ENCODE measurements at places on chromosomes 5 and 9.

DNA sequence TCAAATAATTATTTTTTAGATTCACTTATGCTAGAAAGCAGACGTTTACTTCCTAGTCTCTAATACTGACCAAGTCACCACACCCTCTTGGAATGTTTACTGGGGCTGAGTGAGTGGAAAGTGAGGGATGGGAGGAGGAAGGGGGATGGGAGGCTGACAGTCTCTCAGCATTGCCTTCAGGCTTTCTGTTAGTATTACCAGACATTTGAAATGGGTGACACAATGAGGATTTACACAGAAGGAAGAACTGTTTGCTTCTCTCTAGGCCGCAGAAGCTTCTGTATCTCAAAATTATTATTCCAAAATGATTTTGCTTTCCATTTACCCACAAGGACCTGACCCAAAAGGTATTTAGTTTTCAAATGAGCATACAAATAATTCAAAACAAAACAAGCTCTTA, 232.8 kb upstream of the ZNF608 start:
- no peak for DNase-seq

DNA sequence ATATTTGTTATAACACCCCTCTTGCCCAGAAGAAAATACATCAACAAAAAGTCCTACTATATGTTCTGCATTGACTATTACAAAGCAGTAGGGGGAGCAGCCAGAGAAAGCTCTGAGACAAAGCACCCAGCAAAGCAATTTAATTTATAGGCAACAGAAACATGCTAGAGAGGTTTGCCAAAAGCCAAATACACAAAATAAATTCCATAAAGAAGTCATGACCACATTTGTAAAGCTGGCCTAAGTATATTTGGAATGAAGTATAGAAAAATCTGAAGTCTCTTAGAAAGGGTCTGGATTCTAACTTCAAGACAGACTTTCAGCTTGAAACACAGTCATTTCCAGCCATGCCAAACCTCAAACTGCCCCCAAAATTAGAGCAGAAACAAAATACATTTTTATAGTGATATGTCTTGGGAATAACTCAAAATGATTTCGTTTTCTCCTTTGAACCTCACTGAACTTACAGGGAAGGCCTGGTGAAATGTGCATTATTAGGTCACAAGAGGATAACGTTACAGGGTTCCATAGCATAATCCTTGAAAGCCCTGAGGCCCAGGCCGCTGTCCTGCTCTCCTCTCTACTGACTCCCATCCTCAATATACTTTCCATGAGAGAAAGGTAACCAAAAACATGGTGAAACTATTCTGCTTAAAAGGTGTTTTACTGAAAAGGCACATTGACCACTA, 451.8 kb downstream of the RAB3C start:
- no peak for DNase-seq

DNA sequence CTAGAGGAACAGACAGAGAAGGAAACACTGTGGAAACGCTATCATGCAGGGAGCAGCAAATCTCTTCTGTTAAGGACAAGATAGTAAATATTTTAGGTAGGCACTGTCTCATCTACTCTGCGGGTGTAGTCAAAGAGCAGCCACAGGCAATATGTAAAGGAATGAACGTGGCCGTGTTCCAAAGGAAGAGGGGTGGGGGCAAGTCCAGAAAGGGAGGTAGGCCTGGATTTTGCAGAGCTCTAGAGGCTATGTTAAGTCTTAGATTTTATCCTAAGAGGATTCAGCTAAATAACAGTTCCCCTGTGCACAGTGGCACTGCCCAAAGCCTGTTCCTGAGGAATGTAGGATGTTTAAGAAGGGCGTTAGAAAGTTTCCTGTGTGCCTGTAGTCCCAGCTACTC, 161.6 kb downstream of the ACTL7B start:
- no peak for DNase-seq

DNA sequence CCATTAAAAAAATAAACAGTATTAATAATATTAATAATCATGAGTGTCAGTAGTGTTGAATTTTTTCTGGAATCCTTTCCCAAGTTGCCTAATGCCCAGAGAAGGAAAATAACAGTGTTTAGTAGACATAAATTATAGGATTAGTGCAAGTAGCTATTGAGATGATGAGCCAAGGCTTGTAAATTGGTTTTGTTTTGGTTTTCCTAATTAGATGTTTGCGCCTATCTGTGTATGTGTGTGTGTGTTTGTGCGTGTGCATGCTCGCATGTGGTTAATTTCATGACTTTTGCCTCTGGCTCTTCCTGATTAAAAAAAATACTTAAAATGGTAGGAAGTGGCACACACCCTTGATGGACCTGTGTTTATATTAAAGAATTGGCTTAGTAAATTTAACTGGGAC, 55.4 kb downstream of the FXN start:
- DNase-seq: no peak

- no peak for DNase-seq
Observed at GRCh38 chr5:40688996-40689395, 9.3 kb downstream of the PTGER4 start.

- DNase-seq: no peak
Observed at GRCh38 chr5:133895979-133896845, 72.2 kb downstream of the C5orf15 start.

DNA sequence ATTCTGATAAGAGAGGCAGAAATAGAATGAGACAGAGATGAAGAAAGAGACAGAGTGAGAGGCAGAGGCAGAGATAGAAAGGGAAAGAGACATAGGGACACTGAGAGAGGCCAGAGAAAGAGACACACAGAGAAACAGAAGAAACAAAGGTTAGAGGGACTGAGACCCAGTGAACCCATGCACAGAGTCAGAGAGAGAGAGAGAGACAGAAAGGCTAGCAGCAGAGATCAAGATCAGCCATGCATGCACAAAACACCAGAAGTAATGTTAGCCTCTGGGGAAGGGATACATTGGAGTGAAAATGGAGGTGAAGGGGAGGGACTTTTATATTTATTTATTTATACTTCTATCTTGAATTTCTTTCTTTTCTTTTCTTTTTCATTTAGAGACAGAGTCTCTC, 14.1 kb upstream of the SPARC start:
- DNase-seq: no peak

DNA sequence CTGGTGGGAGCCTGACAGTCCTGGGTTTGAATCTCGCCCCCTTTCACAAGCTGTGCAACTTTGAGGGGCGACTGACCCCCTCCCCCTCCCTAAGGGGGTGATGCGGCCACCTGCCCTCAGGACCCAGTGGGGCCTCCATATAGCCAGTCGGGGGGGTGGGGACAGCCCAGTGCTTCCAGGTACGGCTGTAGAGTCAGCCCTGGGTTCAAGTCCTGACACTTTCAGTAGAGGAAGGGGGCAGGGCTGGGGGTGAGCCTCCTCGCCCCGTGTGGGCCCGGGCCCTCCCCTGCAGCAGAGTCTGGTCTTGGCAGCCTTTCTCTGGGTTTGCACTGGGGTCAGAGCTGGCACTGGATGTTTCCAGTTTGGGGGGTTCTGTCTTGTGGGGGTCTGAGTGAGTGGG, 216.3 kb downstream of the C9orf50 start:
- DNase-seq: no peak

DNA sequence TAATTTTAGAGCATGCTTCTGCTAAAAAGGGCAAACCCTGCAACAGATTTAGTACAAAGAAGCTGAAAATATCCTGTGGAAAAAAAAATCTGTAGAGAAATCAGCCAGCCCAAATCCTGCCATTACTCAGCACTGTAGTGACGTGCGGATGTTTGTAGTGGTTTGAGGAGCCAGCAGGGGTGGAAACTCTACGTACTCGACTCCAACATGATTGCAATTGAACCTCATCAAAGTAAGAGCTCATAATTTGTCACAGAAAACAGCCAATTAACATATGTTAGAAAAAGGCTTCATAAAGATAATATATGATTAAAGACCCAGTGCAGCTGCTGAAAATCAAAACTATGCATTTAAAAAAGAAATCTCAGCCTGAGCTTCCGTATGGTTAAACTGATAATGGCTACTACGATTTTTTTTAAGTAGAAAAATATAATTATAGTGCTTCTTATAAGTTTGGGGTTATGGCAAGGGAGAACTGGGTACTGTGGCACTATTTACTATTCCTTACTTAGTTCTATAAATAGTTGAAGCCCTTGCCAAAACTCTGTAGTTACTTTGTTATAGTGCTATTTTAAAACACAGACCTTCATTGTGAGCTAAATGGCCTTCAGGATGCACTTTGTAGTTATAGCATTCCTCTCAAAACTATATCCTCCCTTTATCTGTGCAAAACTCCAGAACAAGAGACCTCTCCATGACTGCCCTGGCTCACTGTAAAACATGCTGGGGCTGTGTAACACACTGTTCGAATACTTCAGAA, 49.4 kb downstream of the MEF2C start:
- no peak for DNase-seq

GRCh38 chr9:96611302-96611701, 8.3 kb downstream of the CDC14B start:
- no peak for DNase-seq

GRCh38 chr5:173878224-173878967, 9.8 kb upstream of the CPEB4 start:
- no peak for DNase-seq

GRCh38 chr5:17267106-17267505, 49.7 kb downstream of the BASP1 start:
- no peak for DNase-seq

DNA sequence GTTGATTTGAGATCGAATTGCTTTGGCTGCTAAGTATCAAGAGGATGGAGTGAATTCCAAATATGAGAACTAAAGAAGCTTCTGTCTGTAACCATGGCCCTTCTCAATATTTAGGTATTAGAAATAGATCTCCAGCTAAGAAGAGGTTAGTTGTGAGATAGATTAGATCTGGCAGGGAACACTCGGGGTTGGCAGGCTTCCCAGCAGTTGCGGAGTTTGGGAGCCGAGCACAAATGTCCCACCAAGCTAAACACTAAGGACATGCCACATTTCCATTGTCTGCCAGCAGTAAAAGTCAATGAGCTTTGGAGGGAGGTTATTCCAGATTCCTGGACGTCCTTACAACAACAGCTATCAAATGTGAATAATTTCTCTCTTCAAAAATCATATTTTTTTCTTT, 85.8 kb downstream of the TAF11L14 start:
- no peak for DNase-seq

- no peak for DNase-seq
Observed at GRCh38 chr5:159873680-159874079, 42.6 kb upstream of the ADRA1B start.

DNA sequence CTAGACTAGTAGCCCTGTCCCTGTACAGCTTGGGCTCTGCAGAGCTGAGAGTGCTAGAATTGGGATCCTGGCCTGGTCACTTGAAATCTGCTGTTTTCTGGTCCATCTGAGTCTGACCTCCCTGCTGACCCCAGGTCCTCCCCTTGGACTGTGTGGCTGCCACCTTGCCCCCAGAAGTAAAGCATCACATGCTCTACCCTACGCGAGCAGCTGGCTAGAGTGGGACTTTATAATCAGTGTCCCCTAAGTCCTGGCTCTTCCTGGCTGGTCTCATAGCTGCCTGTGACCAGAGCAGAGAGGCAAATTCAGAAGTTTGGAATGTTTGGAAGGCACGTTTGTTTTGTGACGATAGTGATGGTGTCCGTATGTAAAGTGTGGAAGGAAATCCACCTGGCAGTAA, 81.0 kb downstream of the ARHGEF28 start:
- no peak for DNase-seq

GRCh38 chr9:120619751-120620655, 40.0 kb upstream of the CDK5RAP2 start:
- DNase-seq: peak; percentile 3

Data from effector CD8-positive, alpha-beta T cell (primary cell).